Activated CD4-positive, alpha-beta T cell treated with anti-CD3 and anti-CD28 coated beads, Interleukin-2, amount 10 ng/mL, durations not matched to agents 7 days and 5 days (primary cell): ENCODE measurements at places on chromosomes 11 and 22.

GRCh38 chr22:24179478-24180210, 1.6 kb upstream of the SUSD2 start:
- H3K4me1 ChIP-seq = peaks cover 3% of the 10 kb centered on the region
- peaks cover 5% of the 10 kb centered on the region for H3K36me3 ChIP-seq
- H3K4me3 ChIP-seq = no peak overlapping the region
- H3K27ac ChIP-seq = no peak overlapping the region
- no peak for DNase-seq

DNA sequence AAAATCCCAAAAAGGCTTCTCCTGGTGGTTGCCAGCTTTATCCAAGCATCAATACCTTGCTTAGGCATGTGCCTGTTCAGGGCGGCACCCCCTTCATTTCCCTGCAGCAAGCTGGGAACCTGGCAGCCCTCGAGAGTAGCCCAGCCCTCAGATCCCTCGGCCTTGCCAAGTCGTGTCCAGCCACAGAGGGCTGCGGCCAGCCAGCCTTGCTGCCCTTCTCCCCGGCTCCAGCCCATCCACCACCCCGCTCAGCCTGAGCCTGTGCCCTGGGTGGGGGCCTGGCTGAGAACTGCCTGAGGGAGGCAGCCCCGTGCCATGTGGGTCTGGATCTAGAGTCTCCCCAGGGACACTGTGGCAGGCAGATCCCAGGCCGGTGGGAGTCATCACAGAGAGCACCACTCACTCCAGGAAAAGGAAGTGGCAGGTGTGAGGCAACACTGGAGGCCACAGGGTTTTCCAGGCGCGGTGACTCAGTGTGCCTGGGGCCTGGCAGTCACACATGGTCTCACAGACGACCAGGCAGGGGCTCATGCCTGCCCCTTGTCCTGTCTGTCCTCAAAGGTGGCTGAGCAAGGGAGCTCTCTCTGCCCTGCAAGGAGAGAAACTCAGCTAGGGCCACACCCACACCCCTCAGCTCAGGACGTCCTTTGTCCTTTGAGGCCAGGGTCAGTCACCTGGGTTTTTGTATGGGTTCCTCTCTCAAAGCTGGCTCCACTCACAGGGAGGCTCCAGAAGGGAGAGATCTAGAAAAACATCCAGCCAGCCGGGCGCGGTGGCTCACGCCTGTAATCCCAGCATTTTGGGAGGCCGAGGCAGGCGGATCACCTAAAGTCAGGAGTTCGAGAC, 12.2 kb upstream of the CDC42BPG start:
- H3K4me3 ChIP-seq = no peak overlapping the region
- peak overlapping the region; percentile 66 for H3K27ac ChIP-seq
- peaks cover 78% of the 10 kb centered on the region for H3K36me3 ChIP-seq
- H3K4me1 ChIP-seq = peaks cover 95% of the 10 kb centered on the region
- DNase-seq = no peak

DNA sequence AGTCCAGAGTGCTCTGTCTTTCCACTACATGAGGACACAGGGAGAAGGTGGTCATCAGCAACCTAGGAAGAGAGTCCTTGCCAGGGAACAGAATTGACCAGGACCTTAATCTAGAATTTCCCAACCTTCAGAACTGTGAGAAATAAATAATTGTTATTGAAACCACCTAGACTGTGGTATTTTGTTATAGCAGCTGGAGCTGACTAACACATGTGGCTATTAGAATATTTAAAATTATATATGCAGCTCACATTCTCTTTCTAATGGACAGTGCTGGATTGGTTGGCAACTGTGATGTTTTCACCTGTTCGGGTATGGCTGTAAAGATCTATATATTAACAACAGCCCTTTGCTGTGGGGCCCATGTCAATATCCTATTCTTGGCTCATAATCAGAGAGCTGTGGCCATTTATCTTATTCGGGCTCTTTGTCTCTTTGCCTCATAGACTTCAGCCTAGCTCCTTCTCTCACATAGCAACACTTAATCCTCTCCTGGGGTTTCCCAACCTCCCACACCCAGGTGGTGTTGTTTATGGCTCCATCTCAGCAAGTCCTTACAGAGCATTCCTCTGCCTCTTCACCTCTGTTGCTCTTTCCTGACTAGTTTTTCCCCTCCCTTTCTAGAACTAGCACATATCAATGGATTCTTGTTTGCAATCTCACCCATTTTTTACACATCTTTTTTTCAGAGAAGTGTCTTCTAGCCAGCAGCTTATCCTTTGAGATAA, 46.4 kb upstream of the AMOTL1 start:
- no peaks in the 10 kb centered on the region for H3K36me3 ChIP-seq
- no peak overlapping the region for H3K4me3 ChIP-seq
- no peak overlapping the region for H3K27ac ChIP-seq
- DNase-seq = no peak

GRCh38 chr11:83156144-83156995, 561 bp upstream of the PCF11 start:
- peaks cover 28% of the 10 kb centered on the region for H3K4me1 ChIP-seq
- peak overlapping the region; percentile 100 for H3K27ac ChIP-seq
- H3K4me3 ChIP-seq = peak overlapping the region; percentile 99
- no peaks in the 10 kb centered on the region for H3K27me3 ChIP-seq

DNA sequence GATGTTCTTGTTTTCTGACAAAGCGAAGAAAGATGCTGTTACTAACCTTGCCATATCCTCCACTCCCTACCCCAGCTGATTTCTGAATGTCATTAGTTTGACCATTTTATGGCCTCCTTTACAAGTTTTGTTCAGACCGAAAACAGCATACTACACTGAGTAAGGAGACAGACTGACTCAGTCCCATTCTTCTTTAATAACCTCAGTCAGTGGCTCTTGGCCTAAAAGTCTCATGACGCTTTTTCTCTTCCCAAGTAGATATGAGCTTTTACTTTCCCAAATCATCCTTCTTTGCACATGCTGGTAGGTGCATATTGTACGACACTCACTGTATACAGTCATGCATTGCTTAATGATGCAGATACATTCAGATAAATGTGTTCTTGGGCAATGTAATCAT, 8.0 kb upstream of the FIBIN start:
- no peak overlapping the region for H3K4me3 ChIP-seq
- no peaks in the 10 kb centered on the region for H3K27me3 ChIP-seq
- no peak for DNase-seq
- H3K36me3 ChIP-seq = no peaks in the 10 kb centered on the region
- H3K4me1 ChIP-seq = no peaks in the 10 kb centered on the region

DNA sequence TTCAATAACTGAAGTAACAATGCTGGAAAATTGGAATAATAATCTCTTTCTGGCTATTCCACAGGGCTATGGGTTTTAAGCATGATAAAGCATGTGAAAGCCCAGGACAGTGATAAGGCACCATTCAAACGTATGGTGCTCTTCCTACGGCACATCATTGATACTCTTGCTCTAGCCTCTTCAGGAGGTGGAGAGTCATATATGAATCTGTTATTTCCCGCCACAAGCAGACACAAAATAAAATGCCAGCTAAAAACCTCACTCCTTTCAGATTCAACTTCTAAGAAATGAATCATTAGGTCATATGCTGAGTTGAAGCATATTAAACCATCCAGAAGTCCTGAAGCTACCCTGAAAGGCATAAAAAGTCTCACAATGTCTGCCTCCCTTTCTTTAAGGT, 49.9 kb downstream of the FZD4 start:
- no peaks in the 10 kb centered on the region for H3K4me1 ChIP-seq
- no peaks in the 10 kb centered on the region for H3K36me3 ChIP-seq
- DNase-seq = no peak
- H3K4me3 ChIP-seq = no peak overlapping the region
- no peak overlapping the region for H3K27ac ChIP-seq

- H3K4me1 ChIP-seq = no peaks in the 10 kb centered on the region
- no peak overlapping the region for H3K4me3 ChIP-seq
- no peak overlapping the region for H3K27ac ChIP-seq
- H3K36me3 ChIP-seq = no peaks in the 10 kb centered on the region
These were observed 66.6 kb downstream of the GALNT18 start for GRCh38 chr11:11555208-11555607.

GRCh38 chr11:68302670-68303069, 9.7 kb upstream of the LRP5 start:
- peaks cover 27% of the 10 kb centered on the region for H3K4me1 ChIP-seq
- DNase-seq = no peak
- peaks cover 2% of the 10 kb centered on the region for H3K27me3 ChIP-seq
- no peak overlapping the region for H3K27ac ChIP-seq
- no peaks in the 10 kb centered on the region for H3K36me3 ChIP-seq

GRCh38 chr11:20631519-20632168, 32.2 kb downstream of the SLC6A5 start:
- DNase-seq = no peak
- H3K27ac ChIP-seq = no peak overlapping the region
- H3K36me3 ChIP-seq = no peaks in the 10 kb centered on the region
- no peaks in the 10 kb centered on the region for H3K4me1 ChIP-seq
- no peaks in the 10 kb centered on the region for H3K27me3 ChIP-seq
- H3K4me3 ChIP-seq = no peak overlapping the region

DNA sequence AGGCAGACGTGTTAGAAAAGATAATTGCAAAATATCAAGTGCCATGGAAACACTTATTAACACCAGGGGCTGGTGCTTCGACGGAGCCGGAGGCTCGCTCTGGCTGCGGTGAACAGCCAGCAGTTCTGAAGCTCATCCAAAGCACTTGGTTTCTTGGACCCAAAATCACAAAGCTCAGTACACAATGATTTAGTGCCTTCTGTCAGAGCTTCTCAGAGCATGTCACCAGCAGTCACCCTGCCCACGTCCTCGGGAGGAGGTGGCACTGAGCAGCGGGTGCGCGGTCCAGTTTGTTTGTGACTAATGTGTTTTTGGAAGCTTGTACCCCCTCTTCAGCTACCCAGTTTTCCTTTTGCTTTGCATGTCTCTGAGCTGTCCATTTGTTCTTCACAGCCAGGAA, 58.7 kb upstream of the KIRREL3 start:
- no peaks in the 10 kb centered on the region for H3K27me3 ChIP-seq
- no peak overlapping the region for H3K4me3 ChIP-seq

DNA sequence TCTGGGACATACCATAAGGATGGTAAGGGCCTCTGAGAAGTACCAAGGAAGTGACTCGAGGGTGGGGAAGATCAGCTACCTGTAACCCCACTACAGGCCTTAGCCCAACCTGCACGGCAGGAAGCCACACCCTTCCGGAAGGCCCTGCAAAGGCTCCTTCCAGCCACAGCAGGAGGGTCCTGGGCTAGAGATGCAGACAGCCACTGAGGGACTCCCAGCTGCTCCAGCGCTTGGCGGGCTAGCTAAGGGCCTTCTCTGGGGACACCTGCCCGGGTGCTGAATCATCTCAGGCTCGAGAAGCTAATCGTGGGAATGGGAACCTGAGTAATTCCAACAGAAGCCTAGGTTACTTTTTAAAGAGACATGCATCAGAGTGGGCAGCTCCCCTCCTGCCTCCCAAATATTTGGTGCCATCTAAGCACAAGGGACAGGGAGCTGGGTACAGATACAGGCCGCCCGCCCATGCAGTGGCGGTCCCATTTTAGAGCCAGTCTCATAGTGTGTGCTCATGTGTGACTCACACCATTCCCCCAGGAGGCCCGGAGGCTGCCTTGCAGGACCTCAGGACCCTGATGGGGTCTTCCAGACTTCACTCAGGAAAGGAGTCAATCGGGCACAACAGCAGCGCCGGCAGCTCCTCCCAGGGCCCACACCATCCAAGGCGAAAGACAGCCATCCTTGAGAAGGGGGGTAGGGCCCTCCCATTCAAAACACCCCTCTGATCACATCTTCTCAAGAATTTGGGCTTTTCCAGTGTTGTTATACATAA, 8.0 kb downstream of the MYH9 start:
- H3K36me3 ChIP-seq = peaks cover 85% of the 10 kb centered on the region
- no peaks in the 10 kb centered on the region for H3K27me3 ChIP-seq
- H3K27ac ChIP-seq = peak overlapping the region; percentile 97
- H3K4me1 ChIP-seq = peaks cover 91% of the 10 kb centered on the region
- DNase-seq = peak; percentile 74

DNA sequence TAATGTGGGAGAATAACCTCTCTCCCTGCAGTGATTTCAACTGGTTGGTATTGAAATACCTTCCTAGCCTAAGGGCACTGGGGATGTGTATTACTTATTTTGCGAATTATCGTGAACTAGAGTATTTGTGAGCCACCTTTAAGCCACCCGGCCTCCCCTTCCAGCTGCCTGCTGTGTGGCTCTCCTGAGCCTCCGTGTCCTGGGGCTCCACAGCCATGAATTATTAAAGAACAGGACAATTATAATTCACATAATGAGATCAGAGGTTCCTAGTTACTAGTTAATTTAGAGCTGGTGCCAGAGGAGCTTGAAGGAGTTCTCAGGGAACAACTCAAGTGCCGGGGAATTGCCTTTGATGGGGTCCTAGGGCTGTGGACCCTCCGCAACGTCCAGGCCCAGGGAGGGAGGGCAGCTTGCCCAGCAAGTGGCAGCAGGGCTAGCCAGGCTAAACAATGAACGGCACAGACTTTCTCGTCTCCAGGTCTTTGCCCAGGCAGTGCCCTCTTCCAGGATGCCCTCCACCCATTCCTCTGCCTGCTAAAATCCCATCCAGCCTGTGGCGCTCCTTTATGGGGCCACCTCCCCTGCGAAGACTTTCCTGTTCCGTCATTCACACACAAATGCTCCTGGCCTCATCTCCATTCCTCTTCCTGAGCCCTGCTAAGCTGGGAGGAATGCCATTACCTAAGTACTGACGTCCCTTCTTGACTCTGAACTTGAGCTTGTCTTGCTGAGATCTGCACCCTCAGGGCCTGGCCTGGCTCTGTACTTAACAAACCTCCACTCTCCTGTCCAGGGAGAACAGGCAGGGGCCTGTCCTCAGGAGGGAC, 91.5 kb downstream of the RTL6 start:
- no peak for DNase-seq
- no peaks in the 10 kb centered on the region for H3K36me3 ChIP-seq
- no peaks in the 10 kb centered on the region for H3K4me1 ChIP-seq
- no peak overlapping the region for H3K27ac ChIP-seq
- no peak overlapping the region for H3K4me3 ChIP-seq

GRCh38 chr22:27372969-27373670, 428.4 kb downstream of the MN1 start:
- H3K27me3 ChIP-seq = peaks cover 7% of the 10 kb centered on the region
- H3K36me3 ChIP-seq = no peaks in the 10 kb centered on the region
- H3K4me1 ChIP-seq = no peaks in the 10 kb centered on the region
- H3K4me3 ChIP-seq = no peak overlapping the region
- DNase-seq = no peak
- H3K27ac ChIP-seq = no peak overlapping the region

DNA sequence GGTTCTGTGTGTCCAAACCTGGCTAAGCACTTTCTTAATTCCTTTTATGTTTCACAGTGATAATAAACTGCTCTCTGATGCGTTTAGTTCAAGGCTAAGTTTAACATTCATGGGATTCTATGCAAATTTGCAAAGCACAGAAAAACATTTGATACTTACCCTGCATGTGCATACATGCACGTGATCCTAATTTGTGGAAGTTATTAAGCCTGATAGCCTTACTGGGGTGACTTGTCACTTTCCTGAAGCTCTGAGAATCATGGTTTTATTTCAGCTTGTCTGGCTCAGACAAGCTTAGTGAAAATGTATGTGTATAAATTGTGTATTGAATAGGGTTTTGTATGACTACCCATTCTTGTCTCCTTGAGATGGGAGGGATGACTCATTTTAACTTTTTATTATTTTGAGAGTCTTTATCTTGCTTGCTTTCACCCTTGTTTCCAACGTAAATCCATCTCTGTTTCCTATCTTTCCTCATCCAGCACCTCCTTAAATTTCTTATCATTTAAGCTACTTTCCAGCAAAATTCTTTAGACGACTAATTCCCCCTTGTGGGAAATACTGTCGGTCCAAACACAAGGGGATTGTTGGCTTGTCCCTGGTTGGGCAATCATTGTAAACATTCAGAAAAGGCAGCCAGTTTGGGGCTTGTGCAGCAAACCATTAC, 167.1 kb downstream of the C11orf91 start:
- no peak for DNase-seq
- peaks cover 11% of the 10 kb centered on the region for H3K27me3 ChIP-seq
- no peaks in the 10 kb centered on the region for H3K36me3 ChIP-seq
- H3K4me3 ChIP-seq = no peak overlapping the region
- no peak overlapping the region for H3K27ac ChIP-seq
- no peaks in the 10 kb centered on the region for H3K4me1 ChIP-seq
